Right ventricle myocardium inferior (tissue), 1 donor: ENCODE measurements at places on chromosomes 13 and 19. TPM values are rescaled to one million over a fixed set of nuclear protein-coding genes. Genes with fewer than 3 reads are reported as not detected.

- DNase-seq, result no peak
Observed at GRCh38 chr13:98875146-98875729, 102.6 kb downstream of the DOCK9 start.

- no peak for DNase-seq
Observed at GRCh38 chr13:40986101-40986856, 32.8 kb downstream of the ELF1 start.

DNA sequence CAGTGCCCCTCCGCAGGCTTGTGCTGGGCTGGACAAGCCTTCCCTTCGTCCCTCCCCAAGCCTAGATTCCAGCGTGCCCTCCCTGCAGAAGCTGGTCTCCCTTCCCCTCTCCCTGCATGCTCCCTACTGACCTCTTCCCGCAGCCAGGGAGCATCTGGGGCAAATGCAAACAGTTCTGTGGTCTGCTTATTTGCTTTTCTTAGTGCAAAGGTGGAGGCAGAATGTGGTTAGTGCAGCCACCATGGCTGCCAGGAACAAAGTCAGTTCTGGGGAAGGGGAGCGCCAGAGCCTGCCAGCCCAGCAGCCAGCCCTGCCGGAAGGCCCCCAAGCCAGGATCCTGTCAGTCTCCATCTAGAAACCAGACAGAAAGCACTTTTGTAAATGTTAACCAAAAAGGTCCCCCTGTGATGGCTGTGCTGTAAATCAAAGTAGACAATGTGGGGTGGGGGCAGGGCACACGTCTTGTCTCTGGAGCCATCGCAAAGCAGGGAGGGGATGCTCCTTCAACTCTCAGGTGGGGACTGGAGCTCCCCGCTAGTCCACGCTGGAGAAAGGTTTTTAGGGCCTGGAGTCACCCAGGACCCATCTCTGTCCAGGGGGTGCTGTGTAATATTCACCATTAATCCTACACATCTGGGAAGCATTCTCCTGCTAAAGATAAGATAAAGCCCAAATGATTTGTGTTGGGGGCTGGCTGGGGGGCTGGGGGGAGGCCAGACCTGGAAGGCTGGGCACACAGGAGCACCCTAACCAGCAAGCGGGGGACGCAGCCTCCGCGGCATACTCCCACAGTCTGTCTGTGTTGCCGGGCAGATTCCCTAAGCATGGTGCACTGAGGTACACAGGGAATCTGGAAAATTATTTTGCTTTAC is 30.9 kb downstream of the SERP2 start:
- DNase-seq, result no peak

GRCh38 chr19:52270266-52270885 is 989 bp downstream of the ZNF766 start:
- DNase-seq, result no peak

- DNase-seq, result no peak
Observed at GRCh38 chr19:11014403-11014911, 53.6 kb downstream of the SMARCA4 start.

SH2D3A gene
- total RNA-seq, result not detected

CRTC1 gene
- total RNA-seq, result 10.3 TPM

ZNF440 gene
- total RNA-seq, result 4.4 TPM
